Activated CD8-positive, alpha-beta T cell treated with anti-CD3 and anti-CD28 coated beads for 36 hours (primary cell): ENCODE measurements at places on chromosomes 3 and 15. TPM values are rescaled to one million over a fixed set of nuclear protein-coding genes. Genes with fewer than 3 reads are reported as not detected.
A peak's percentile ranks its signal among the peaks of the same experiment; 100 is the strongest.

The TJP1 gene
- not detected for total RNA-seq

The XYLB gene
- total RNA-seq = 4.4 TPM

DNA sequence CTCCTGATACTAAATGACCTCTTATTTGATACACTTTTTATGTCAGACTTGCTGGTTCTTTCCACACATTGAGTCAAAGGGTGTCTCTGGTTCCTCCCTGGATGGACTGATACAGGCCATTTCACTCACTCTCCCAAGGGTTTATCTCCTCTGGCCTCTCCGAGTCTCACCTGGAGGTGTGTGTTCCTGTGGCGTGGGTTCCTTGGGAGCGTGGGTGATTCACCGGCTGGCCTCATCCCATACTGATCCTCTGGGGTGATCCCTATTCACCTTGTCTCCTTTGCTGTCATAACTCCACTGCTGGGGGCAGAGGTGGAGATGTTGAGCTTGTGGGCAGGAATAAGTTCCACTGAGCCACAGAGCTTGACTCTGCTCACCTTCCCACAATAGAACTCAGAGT lies 61.1 kb downstream of the ST6GAL1 start:
- H3K27ac ChIP-seq = peak overlapping the region; percentile 1
- no peaks in the 10 kb centered on the region for H3K27me3 ChIP-seq
- H3K4me1 ChIP-seq = peaks cover 33% of the 10 kb centered on the region
- no peak overlapping the region for H3K4me3 ChIP-seq

DNA sequence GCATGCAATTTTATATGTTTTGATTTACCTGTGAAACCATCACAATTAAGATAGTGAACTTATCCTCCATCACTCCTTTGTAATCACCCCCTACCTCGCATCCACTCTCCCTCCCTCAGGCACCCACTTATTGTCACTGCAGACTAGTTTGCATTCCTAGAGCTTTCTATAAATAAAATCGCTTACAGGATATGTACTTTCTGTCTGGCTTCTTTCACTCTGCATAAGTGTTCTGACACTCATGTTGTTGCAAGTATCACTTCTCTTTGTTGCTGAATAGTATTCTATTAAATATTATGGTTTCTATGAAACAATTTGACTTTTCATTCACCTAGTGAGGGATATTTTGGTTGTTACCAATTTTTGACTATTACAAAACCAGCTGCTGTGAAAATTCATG lies 139.3 kb downstream of the RSRC1 start:
- H3K27ac ChIP-seq = no peak overlapping the region
- no peak for DNase-seq
- H3K27me3 ChIP-seq = no peaks in the 10 kb centered on the region
- H3K4me3 ChIP-seq = no peak overlapping the region
- peaks cover 73% of the 10 kb centered on the region for H3K36me3 ChIP-seq

GRCh38 chr3:197912741-197913476 lies 37.1 kb upstream of the RPL35A start:
- peaks cover 5% of the 10 kb centered on the region for H3K36me3 ChIP-seq
- DNase-seq = peak; percentile 8
- peaks cover 3% of the 10 kb centered on the region for H3K4me1 ChIP-seq
- H3K27me3 ChIP-seq = no peaks in the 10 kb centered on the region

GRCh38 chr15:62742409-62743171 lies 300.0 kb upstream of the TPM1 start:
- H3K27me3 ChIP-seq = no peaks in the 10 kb centered on the region
- no peaks in the 10 kb centered on the region for H3K36me3 ChIP-seq

DNA sequence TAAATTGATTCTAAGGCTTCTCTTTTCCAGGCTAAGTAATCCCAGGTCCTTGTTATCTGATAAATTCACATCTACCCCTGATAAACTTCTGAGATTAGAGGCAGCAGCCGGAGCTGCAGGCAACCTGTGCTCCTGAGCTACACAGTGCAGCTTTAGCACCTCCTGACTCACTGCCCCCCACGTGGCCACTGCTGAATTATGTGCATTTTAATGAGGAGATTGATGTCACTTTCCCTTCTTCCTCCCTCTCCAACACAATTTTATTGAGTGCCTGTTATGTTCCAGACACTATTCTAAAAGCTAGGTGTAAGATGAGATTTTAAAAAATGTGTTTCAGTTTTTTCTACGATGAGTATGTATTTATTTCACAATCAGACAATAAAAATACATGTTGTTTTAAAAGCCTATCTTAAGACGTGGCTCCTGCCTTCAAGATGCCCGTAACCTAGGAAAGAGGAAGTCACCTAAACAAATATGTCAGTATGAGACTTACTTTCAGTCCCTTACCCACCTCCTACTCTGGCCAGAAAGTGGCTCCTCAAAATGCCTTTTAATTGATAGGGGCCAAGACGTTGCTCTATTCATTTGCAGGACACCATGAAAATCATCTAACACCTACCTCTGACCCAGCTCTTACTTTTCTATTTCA lies 161.5 kb upstream of the PFN2 start:
- DNase-seq = peak; percentile 11
- H3K4me1 ChIP-seq = no peaks in the 10 kb centered on the region
- H3K36me3 ChIP-seq = no peaks in the 10 kb centered on the region
- H3K27ac ChIP-seq = no peak overlapping the region

DNA sequence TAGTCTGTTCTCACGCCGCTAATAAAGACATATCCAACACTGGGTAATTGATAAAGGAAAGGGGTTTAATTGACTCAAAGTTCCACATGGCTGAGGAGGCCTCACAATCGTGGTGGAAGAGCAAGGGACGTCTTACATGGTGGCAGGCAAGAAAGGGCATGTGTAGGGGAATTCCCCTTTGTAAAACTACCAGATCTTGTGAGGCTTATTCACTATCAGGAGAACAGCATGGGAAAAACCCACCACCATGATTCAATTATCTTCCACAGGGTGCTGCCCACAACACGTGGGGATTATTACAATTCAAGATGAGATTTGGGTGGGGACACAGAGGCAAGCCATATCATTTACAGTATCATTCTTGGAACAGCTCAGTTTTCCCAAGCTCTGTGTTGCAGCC lies 268.0 kb downstream of the SUCLG2 start:
- H3K4me1 ChIP-seq = peaks cover 29% of the 10 kb centered on the region
- no peak overlapping the region for H3K4me3 ChIP-seq
- DNase-seq = peak; percentile 33

DNA sequence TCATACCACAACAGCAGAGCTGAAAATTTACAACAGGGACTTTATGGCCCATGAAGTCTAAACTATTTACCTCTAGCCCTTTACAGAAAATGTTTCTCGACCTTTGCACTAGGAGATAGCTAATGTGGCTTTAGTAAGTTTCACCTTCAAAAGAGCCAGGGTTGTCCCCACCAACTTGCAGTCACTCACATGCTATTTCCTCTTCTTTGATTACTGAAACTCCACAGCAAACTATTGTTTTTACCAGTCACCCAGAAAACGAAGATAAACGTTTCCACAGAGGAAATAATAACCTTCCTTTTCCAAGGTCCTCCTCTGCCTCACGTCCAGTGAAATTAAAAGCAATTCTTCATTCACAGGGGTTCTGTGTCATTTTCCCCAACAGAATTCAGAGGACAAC lies 48.2 kb downstream of the WWTR1 start:
- H3K27me3 ChIP-seq = peaks cover 7% of the 10 kb centered on the region
- peaks cover 3% of the 10 kb centered on the region for H3K4me1 ChIP-seq
- no peak for DNase-seq
- H3K36me3 ChIP-seq = no peaks in the 10 kb centered on the region
- no peak overlapping the region for H3K4me3 ChIP-seq

GRCh38 chr3:2094941-2095340 lies 3.7 kb upstream of the CNTN4 start:
- H3K4me1 ChIP-seq = peaks cover 2% of the 10 kb centered on the region
- no peak overlapping the region for H3K4me3 ChIP-seq
- no peak for DNase-seq
- H3K27me3 ChIP-seq = peaks cover 30% of the 10 kb centered on the region
